NCI-H524 treated with DMSO at 0.1 percent for 48 hours (cell line): ENCODE measurements at places on chromosomes 3 and 15.

GRCh38 chr3:105315815-105316214 is 50.9 kb upstream of the ALCAM start:
- DNase-seq = no peak

DNA sequence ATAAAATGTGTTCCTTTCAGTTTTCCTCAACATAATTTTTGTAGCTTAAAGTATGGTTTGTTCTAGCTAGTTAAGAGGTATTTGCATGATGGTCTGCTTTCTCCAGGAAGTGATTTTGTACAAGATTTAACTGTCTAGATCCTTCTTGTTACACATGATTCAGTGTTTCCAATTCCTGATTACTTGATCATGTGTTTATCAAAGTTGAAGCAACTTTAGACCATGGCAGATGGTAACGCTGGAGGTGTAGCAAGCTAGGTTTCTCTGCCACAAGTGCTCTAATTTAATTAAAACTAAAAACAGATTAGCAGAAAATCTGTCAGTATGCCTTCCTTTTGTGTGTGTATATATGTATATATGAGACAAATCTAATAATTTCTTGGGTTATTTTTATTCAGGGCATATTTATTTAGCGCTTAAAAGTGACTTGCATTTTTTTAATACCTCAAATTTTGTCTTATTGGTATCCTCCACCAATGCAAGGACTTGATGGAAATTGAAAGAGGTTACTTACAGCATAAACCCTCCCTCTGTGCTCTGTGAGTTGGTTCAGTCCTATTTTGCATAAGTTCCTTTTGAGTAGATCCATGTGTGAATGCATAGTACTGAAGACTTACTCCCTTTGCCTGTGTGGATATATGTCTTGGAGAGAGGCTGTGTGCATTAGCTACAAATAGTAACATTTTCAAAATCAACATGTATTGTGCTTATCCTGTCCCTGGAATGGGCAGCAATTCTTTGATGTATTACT is 157.3 kb upstream of the CGNL1 start:
- peak; percentile 99 for DNase-seq

DNA sequence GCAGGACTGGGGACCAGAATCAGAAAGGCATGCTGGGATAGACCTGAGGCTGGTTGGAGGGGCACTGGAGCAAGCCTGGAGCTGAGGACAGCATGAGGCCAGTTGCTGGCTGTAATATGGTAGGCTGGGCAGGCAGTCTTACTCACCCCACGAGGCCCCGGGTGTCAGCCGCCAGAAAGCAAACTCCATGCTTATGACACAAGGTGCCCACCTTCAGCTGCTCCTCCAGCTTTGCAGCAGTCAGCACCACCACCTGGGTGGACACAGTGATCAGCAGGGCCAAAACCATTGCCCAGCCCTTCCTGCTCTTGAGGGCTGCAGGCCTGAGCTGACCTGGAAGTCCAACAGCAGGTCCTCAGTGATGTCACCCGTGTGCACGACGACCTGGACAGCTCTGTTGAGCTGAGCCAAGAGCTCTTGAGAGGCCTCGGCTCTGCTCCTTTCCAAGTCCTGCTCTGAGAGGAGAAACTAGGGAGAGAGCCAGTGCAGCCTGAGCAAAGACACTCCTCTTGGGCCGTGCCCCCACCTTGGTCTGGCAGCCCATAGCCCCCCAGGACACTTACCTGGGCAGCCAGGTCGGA is 747 bp downstream of the UBA7 start:
- no peak for DNase-seq

- DNase-seq = no peak
These were observed 111.3 kb upstream of the BCL6 start for GRCh38 chr3:187856555-187856954.

DNA sequence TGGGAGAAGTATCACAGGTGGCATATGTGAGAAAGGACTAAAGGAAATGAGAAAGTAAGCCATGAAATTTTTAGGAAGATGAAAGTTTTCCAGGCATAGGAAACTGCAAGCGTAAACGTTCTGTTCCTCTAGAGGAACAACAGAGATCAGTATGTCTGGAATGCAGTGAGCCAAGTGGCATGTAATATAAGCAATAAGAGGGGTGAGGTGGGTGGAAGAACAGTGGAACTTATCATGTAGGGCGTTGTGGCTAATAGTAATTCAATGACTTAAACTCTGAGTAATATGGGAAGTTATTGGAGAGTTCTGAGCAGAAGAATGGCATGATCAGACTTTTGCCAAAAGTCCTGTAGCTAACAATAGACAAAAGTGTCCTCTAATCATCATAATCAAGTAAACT is 902.9 kb downstream of the EPHA3 start:
- DNase-seq = no peak

GRCh38 chr3:13537909-13538296 is 11.0 kb upstream of the FBLN2 start:
- DNase-seq = no peak

DNA sequence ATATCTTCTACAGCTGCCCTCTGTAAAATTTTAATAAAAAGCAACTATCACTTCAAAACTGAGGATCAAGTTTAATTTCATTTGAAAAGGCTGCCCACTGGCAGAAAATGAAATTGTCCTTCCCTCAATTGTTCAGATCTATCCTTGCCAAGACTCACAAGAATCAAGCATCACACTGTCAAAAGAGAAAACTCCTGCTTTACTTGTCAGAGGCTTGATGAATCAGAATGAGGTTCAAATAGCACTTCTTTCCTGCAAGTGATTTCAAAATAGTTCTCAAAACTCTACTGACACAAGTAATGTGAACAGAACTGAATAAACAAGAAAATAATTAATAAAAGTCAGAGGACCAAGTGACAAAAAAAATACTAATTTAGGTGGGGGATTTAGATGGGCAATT is 70.6 kb downstream of the GOLIM4 start:
- DNase-seq = no peak

DNA sequence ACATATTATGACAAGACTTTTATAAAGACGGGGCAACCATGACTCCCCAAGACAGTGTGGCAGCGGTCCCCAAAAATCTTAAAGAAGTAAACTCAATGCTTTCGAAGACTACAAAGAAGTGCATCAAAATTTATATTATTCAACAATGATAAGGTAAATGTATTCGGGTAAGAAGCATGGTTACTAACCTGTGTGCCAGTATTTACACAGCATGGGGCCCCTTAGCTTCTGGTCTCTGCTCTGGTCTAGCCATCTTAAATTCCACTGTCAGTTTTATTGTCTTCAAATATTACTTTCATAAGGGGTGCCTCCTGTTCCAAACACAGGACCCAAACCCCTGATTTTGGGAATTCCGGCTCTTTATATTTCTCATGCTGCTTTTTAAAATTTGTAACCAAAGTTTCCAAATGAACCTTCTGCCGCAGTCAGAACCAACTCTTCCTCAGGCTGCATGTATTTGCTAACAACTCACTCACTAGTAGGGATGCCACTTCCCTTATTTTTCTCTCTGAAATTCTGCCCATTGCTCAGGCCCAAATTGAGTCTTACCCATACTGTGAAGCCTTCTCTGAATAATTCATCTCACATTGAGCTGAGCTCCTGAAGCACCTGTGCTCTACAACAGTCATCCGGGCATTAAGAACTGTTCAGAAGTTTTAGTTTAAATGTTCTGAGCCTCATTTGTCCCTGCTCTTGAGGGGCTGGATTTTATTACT is 1.2 kb downstream of the TTC23 start:
- no peak for DNase-seq

DNA sequence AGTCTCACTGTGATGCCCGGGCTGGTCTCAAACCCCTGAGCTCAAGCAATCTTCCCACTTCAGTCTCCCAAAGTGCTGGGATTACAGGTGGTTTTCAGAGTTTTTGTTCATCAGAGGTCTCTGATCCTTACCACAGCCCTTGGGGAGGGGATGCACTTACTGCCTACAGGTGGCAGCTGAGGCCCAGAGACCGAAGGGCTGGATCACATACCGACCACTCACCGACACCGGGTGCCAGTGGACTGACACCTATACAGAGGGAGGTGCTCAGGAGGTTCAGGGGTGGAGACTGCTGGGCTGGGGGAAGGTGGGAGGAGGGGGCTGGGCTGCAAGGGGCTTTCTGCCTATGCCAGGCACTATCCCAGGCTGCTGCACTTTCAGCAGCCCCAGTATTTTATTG is 19.5 kb downstream of the DUSP7 start:
- no peak for DNase-seq

DNA sequence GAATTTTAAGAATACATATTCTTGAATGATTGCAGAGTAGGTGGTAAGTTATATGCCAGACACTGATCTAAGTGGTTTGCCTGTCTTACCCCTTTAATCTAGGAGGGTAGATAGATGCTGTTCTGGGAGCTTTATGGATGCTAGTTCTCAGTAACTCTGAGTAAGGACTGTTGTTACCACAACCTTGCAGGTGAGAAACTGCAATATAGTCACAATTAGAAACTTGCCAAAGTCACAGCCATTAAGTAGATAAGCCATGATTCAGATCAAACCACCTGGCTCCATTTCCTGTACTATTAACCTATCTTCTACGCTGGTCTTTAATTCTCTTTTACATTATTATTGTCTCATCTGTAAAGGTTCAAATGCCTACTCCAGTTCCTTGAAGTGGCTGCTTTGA is 46.8 kb downstream of the UBE2E2 start:
- DNase-seq = no peak

- no peak for DNase-seq
These were observed 532 bp downstream of the B4GALT4 start for GRCh38 chr3:119240101-119240590.

GRCh38 chr15:76565366-76565765 is 228.8 kb downstream of the ISL2 start:
- DNase-seq = no peak

DNA sequence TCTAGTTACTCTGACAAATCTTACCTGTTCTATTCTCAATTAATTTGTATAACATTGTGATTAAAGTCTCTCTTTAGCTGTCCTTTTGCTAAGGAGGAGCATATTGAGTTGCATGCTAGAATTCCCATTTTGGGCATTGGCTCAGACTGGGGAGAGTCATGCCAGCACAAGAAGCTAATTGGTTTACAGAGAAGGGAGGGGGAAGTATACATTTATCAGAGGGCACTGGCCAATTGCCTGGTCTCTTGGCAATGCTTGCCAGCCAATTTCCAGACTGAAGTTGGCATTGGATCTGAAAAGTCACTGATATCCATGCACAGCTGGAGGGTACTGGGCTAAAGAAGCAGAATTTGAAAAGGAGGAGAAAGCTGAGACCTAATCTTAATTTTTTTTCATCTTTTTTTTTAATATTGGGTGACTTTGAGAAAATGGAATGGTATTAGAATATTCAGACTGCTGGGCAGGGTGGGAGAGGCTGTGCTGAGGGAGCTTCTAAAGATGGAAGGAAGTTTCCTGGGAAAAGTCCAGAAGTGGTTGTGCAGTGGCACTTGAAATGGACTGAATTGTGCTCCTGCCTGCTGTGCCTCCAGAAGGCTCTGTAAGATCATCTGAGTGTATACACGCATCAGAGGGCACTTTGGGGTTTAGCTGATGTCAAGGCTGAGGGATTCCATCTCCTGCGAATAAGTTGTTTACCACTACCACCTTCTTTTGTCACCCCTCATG is 365.2 kb upstream of the DPH6 start:
- no peak for DNase-seq

DNA sequence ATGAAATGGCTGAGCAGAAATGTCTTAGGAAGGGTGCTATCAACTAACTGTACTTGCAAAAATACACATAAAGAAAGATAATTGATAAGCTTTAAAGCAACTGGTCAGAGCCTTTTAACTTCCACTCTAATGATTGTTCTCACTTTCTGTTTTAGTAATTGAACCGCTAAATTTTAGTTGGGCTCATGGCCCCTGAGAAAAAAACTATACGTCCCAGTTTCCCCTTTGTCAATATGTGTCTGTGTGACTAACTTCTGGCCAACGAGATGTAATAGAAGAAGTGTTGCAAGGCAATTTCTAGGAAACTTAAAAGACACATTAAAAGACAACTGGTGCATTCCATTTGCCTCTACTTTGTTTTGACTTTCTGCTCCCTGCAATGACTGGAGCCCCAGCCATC is 223.9 kb downstream of the NR1D2 start:
- no peak for DNase-seq

- no peak for DNase-seq
These were observed 12.7 kb upstream of the FAM240A start for GRCh38 chr3:46599590-46599989.

DNA sequence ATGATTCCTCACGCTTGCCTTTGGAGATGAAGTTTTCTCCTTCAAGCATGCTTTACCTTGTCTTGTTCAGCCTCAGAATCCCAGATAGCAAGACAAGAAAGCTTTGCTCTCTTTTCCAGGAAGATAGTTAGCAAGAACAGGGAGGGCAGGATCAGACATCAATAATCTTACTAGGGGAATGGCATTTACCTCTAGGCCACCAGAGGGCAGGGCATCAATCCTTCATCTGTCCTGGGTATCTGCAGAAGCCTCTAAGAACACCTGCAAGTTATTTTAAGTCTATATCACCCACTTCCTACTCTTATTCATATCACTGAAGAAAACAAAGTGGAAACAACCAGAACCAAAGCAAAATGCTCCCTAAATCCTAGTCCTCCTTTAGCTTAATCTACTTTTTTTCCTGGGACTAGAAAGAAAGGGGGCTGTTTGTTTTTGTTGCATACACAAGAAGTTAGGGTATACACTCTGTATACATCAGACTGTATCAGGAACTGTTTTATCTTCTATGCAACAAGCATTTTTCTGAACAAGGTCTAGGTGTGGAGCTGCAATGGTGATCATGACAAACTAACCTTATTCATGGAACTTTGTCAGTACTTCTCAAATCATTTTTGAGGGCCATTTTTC is 862.5 kb downstream of the CADM2 start:
- peak; percentile 17 for DNase-seq

DNA sequence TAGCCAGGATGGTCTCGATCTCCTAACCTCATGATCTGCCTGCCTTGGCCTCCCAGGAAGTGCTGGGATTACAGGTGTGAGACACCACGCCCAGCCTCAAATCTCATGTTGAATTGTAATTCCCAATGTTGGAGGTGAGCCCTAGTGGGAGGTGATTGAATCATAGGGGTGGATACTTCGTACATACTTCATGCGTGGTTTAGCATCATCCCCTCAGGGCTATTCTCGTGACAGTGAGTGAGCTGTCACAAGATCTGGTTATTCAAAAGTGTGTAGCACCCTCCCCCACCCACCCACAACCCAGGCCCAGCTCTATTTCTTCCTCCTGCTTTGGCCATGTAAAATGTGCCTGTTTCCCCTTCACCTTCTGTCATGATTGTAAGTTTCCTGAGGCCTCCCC is 236.9 kb upstream of the IL12A start:
- no peak for DNase-seq

DNA sequence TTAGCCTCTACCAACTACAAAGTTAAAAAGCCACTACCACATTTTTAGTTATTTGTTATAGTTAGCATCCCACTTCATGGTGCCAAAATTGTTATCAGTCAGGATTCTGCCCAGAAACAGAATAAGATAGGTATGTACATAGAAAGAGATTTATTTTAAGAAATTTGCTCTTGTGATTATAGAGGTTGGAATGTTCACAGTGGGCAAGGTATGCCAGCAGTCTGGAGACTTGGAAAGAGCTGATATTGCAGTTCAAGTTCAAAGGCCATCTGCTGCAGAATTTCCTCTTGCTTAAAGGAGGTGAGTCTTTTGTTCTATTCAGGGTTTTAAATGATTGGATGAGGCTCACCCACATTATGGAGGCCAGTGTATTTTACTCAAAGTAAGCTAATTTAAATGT is 143.8 kb upstream of the POU1F1 start:
- DNase-seq = no peak
